ENCODE measurements at places on chromosomes 3 and 15.
A peak's percentile ranks its signal among the peaks of the same experiment; 100 is the strongest.

DNA sequence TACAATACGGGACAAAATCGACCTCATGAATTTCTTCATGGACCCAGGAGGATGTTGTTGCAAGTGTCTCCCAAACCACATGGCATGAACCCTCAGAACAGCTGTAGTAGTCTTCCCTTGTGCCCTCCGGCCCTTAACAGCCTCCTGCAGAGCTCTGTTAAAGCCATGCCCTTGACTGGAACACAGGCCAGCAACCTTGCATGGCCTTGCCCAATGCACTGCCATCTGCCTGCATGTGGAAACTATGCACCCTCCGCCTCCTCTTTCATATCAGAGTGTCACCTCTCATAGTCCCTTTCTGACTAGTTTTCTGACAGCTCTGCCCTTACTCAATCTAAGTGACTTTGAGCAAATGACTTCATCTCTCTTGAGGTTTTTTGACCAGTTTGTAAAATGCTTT lies 39.4 kb upstream of the TRIM71 start:
- DNase-seq = no peak

- DNase-seq = no peak
These were observed 55.6 kb downstream of the CCR3 start for GRCh38 chr3:46297658-46298423.

- no peak for DNase-seq
These were observed 68.0 kb upstream of the RPL35A start for GRCh38 chr3:197881970-197882338.

DNA sequence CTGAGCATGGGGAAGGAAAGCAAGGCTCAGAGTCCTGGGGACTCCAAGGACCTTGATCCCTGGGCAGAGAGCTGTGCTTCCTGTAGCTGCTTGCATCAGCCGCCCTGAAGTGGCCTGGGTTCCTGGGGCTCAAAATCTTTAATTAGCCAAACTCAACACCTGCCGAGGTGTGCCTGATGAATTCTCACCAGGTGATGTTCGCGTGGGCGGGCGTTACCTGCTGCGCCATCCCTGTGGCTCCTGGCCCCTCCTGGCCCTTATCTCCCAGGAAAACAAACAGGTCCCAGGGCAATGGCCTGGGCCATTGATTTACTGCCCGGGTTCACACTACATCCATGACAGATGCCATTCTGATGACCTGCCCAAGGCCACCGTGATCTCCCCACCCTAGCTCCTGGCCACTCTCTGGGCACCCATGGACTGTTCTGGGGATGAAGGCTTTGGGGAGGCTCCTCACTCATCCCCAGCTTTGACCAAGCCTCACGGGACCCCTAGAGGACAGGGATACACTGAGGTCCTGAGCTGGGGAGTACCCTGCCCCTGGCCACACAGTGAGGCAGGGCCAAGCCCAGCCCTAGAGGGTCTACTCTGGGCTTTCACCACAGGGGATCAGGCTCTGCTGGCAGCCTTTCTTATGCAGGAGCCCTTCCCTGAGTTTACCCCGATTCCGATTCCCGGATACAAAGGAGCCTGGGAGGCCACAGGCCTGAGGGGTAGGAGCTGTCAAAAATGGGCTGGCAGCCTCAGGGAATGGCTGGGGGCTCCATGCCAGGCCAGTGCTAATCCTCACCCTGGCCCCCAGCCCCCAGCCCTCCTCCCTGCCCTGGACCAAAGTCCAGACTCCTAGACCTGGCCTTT lies 5.7 kb downstream of the SLC38A3 start:
- no peak for DNase-seq

DNA sequence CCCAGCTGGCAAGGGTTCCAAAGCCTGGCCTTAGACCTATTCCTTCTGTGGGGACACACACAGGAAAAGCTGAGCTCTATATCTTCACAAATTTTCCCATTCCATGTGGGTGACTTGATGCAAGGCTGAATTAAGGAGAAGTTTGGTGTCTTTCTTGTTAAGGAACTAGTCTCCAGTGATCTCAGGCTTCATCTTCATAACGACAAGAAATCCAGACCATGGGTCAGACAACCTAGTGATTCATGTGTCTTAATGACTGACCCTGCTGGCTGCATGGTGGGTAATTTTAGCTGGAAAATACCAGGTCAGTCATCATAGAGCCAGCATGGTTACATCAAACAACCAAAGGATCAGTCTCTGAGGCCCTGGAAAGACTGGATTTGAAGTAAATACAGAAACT lies 112.7 kb upstream of the SLC4A7 start:
- DNase-seq = no peak

DNA sequence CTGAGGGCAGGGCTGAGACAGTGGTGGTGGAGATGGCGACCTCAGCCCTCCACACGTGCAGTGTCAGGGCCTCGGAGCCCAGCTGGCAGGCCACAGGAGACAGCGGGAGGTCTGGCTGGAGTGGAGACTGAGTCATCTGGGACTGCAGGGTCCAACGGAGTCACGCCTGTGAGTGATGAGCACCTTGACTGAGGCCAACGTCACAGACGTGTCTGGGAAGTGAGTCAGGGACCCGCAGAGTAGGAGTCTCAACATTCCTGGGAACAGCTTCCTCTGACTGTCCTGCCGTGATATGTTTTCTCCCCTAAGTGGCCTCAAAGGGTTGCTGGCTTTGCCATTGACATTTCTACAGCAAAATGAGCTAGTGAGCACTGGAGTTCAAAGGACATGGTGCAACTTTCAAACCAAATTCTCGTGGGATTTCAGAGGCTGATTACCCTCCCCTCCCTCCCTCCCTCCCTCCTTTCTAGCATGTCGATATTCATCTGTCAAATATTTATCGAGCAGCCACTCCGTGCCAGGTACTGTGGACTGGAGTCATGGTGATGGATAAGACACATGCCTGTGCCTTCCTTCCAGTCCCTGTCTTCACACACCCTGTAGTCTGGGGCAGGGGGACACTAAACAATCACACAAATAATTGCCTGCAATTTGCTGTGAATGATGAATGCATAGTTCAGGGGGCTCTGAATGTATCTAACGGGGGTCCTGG lies 53.3 kb upstream of the AMOTL2 start:
- no peak for DNase-seq

GRCh38 chr3:69012100-69012799 lies 1.2 kb downstream of the EOGT start:
- DNase-seq = peak; percentile 32

- DNase-seq = no peak
These were observed 109.7 kb upstream of the GADL1 start for GRCh38 chr3:31004025-31004678.

Data from left kidney (tissue), 8 donors.